ENCODE measurements at places on chromosomes 2 and 18.

- peak; percentile 50 for DNase-seq
Observed at GRCh38 chr2:103959174-103960128, 894.5 kb upstream of the POU3F3 start.

DNA sequence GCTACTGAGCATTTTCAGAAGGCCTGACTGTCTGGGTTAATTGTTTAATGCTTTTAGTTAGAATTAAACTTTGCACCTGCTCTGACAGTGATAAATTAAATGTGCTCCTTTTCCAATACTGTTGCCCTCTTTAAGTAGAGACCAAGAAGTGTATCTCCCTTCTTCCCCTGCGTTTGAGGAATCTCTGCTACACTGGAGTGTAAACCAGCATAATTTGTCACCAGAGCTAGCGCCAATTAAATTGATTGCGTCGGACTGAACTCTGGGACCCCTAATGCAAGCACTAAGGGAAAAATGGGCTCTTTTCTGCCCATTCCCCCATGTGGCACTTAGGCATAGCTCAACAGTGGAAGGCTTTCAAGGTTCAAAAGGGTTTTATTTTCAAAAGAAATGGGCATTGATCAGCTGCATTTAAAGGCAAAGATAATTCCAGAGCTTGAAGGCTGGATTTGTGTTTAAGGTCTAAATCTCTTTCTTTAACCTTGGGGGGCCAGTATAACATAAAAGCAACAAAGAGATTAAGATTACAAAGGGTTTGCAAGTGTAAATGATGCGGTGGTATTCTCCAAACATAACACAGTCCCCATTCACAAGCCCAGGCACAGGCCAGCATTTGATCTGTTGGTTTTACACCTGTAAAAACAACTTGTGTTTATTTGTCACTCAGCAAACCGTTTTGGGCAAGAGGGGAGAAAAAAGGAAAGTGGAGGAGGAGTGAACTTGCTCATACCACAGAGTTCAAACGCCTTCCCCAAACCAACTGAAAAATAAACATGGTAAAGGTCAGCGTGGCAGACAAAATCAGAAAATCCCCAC is 427.6 kb downstream of the BCL11A start:
- DNase-seq: no peak

DNA sequence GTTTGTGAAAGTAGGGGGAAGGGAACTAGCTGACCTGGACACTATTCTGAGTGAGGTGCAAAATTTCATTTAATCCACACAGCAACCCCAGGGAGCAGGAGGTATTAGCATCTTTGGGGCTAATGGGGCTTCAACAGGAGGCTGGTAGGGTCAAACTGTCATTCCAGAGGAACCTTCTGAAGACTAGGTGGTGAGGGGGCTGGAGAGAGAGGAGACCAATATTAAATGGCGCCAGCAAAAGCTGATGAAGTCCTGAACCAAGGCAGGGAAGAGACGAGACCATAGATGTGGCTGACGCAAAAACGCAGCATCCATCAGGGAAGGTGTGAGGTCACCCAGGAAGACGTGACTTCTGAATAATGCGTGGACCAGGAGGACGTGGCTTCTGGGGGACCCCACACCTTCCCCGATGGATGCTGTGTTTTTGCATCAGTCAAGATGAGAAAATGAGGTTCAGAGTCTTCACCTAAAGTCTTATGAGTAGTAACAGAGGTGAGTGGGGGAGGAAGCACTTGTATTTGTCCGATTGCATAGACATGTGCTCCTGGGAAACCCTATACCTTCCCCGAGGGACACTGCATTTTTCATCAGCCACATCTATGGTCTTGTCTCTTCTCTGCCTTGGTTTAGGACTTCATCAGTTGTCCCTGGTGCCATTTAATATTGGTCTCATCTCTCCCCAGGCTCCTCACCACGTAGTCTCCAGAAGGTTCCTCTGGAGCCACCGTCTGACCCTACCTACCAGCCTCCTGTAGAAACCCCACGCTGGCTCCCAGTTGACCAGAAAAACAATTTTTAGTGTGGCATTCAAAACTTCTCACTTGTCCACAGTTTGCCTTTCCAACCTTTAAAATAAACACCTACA is 188.6 kb downstream of the MYCN start:
- DNase-seq: no peak

DNA sequence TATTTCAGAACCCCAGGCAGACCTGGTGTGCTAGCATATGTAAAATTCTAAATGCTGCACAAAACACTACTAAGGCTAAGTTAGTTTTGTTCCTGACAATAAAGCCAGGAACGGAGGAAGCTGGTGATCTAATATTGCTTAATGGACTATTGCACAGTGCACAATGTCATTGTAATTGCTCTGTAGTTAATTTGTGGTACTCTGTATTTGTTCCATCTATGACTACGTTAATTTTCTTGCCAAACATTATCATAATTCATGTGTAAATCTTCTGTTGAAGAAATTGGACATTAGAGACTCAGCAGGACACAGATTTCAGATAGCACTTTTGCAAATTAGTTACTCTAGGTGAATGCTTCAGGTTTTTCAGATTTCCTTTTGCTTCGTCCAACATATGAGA is 232.3 kb downstream of the RIT2 start:
- no peak for DNase-seq

DNA sequence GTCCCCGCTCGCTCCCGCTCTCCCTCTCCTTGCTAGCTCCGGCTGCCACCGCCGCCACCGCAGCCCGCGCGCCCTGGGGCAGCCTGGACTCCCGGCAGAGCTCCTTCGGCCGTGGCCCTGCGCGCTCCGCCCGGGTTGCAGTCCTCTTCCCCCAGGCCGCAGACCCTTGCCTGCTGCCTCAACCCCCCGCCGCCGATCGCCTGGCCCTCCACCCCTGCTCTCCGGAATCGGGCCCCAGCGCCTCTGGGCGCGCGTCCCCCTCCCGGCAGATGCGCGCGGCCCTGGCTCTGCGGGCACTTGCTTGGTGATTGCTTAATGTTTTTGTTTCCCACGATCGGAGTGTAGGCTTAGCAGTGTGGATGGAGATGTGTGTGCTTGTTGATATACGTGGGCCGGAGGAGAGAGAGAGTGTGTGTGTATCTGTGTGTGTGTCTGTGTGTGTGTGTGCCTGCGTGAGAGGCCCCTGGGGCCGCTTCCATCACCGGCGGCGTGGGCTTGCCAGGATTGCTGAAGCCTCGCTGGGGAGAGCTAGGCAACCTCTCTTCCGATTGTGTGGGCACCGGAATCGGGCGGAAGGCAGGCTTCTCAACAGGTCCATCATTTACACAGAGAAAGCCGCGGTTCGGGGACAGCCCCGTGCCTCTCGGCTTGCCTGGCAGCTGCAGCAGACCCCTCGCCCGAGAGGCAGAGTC is 877 bp downstream of the INHBB start:
- no peak for DNase-seq

GRCh38 chr2:238290091-238290509 is 1.7 kb upstream of the PER2 start:
- DNase-seq: peak; percentile 100

DNA sequence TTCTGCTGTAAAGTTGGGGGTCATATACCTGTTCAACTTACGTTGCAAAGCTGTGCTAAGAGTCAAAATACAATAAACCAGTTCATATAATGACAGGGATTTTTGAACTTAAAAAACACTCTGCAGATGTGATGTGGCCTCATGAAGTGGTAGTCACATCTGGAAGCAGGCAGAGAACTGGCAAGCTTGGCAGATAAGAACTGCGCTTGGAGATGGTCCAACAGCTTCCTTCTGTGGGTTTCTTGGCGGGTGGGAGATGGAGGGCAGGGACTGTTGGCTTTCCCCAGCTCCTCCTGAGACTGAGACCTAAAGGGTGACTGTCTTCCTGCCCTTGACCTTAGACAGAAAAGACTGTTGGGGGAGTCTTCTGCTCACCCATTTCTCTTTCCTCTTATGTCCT is 140.4 kb downstream of the CTIF start:
- no peak for DNase-seq

GRCh38 chr2:121955426-121955825 is 200.0 kb downstream of the TSN start:
- peak; percentile 9 for DNase-seq

- no peak for DNase-seq
Observed at GRCh38 chr2:137381731-137382130, 582.5 kb upstream of the HNMT start.
